ENCODE measurements at places on chromosomes 1 and 21. TPM values are rescaled to one million over a fixed set of nuclear protein-coding genes. Genes with fewer than 3 reads are reported as not detected.

GRCh38 chr1:53323316-53323715 lies 4.6 kb downstream of the LRP8 start:
- DNase-seq: no peak

DNA sequence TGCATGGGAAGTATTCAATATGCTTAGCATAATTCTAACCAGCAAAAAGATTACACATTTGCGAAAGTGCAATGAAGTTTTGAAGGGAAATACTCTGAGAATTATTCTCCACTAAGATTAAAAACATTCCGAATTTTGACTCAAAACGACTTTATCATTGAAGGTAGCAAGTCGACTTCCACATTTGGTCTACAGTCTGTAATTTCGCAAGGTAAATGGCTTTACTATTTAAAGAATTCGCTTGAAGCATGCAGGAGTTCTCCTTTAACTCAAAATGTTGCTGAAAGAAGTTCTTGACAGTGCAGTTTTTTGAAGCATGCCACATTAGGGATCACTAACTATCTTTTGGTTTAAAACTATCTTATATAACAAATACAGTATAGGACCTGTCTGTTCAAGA lies 161.0 kb upstream of the HP1BP3 start:
- DNase-seq: no peak

GRCh38 chr1:243890576-243890975 lies 40.5 kb upstream of the AKT3 start:
- DNase-seq: no peak

Gene DNAJC28
- 1.2 TPM for total RNA-seq

Gene NBPF20
- 2.1 TPM for total RNA-seq

All from thymus (tissue), 14 donors.